ENCODE measurements at places on chromosomes 3 and 15.

- ATAC-seq = no peak
Measured at GRCh38 chr3:105806359-105806758, 62.5 kb downstream of the CBLB start.

GRCh38 chr15:81037952-81038743 lies 37.4 kb downstream of the TLNRD1 start:
- ATAC-seq = no peak

GRCh38 chr3:58383476-58383875 lies 50.2 kb downstream of the PDHB start:
- ATAC-seq = no peak

DNA sequence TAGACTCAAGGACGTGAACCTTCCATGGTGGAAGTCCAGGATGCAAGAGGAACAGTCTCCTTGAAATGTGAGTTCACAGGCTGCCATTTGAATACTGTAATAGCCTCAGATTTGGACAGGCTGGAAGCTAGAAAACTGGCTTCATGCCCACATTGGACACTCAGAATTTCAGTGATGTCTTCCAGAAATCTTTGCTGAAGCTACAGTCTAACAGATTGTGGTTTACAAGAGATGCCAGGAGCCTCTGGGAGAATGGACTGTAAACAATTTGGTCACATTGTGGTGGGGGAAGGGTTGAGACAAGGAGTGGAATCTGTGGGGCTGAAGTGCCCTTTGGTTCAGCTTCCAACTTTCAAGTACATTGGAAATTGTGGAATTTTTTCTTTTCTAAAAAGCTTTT lies 252.0 kb upstream of the PROK2 start:
- ATAC-seq = no peak

- no peak for ATAC-seq
Measured at GRCh38 chr3:66383998-66384745, 116.7 kb downstream of the LRIG1 start.

DNA sequence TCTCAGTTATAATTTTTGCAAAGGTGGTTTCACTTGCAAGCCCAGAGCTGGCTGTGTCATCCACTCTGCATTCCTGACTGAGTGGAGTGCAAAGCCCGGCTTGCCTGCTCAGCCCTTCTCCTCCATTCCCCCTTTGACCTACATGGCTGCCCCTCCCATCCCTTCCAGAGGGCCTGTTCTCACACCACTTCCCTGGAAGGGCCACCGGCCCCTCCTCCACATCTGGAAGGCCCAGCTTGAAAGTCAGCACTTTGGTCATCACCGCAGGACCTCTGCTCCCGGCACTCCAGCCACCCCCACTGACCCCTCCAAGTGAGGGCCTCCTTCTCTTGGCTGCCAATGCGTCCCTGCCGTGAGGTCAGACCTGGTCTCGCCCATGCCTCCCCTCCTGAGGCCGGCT lies 74.1 kb upstream of the RNF7 start:
- ATAC-seq = no peak

DNA sequence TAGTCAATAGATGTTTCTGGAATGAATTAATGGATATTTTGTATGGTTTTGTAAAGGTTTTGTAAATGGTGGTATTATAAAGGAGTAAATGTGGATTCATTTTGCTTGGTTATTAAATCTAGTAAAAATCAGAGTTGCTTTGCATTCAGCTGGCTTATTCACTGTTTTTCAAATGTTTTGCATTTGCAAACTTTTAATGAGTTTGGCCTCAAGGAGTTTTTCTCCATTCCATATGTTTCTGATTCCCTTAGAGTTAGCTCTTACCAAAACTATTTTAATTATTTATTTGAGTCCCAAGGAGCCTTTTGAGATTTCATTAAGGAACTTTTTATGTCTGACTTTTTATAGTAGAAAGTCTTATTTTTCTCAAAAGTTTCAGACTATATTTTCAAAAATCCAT lies 992.2 kb downstream of the DIPK2A start:
- ATAC-seq = no peak

- ATAC-seq = no peak
Measured at GRCh38 chr15:50854601-50855490, 53.6 kb upstream of the AP4E1 start.

DNA sequence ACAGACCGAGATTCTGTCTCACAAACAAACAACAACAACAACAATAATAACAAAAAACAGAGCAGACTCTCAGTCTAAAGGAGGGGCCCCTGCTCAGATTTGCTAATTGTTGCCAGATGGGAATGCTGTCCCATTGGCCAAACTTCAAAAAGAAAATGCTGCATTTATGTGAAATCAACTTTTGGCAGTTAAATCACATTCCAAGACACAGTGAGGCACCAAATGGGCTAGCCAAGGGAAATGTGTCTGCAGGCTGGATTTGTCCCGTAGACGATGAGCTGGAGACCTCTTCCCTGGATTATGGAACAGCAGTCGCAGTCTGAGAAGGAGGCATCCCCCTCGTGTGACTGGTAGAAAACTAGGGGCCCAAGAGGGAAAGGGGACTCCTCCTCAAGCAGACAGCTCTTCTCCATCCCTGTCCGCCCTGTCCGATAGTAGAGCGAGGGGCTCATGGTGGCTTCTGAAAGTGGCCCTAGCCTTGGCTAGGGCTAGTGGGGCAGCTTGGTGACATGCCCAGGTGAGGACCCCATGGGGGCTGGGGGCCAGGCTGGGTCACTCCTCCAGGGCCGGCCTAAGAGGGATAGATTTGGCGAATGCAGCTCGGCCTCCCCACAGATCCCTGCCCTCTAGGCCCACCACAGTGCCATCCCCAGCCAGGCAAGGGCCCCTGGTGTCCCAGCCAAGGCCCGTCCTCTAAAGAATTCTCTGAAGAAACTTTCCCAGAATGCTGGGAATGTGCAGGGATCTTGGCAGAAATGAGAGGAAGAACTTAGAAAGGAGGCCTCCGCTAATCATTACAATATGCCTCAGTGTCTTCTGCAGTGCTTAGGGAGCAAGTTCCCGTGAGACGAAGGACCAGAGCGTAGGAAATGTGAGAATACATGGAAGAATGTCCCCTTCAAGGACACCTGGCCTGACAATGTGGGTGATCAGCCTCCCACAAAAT lies 2.0 kb downstream of the SLC22A14 start:
- ATAC-seq = peak; percentile 28

- ATAC-seq = no peak
Measured at GRCh38 chr15:29550834-29551465, 271.3 kb downstream of the TJP1 start.

- ATAC-seq = no peak
Measured at GRCh38 chr3:184068344-184068743, 15.5 kb downstream of the HTR3C start.

- ATAC-seq = no peak
Measured at GRCh38 chr3:65854606-65855304, 184.0 kb downstream of the MAGI1 start.

DNA sequence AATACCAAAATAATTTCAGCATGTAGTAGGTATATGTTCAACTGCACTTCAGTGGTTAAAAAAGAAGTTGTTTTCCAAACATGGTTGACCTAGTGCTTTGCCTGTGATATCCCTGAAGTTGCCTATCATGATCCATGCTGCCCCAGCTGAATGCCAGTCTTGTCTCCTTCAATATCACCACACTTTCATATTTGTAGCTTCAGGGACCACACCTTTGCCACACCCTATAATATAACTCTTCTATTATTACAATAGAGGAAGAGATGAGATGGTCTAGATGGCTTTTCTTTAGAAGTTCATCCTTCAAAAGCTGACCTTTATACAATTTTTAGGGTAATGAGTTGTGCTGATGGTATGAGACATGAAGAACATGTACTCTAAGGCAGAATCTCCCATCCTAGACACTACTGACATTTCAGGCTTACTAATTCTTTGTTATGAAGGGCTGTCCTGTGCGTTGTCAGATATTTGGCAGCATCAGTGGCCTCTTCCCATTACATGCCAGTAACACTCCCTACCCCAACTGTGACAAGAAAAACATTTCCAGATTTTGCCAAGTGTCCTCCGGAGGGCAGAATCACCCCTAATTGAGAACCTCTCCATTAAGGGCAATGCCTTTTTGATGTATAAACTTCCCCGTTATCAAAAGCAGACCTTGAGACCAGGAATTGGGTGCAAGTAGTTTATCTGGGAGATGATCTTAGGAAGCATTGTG lies 76.2 kb upstream of the PLCL2 start:
- ATAC-seq = no peak

GRCh38 chr3:195070336-195070735 lies 200.6 kb downstream of the XXYLT1 start:
- ATAC-seq = no peak

DNA sequence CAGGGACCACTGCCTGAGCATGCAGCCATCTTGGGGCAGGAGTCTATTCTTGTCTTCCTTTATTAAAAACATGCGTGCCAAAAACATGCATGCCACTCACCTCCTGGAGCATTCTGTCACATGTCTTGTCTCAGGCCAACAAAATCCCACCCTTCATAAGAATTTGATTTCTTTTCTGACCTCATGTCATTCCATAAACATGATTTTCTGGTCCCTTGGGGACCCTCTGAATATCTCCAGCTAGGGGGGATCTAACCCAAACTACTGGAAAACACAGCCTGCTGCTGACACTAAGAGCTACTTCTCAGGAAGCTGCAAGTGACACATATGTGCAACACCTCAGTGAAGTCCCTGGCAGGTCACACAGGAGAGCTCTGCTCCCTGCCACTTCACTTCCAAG lies 26.8 kb upstream of the NOX5 start:
- no peak for ATAC-seq

DNA sequence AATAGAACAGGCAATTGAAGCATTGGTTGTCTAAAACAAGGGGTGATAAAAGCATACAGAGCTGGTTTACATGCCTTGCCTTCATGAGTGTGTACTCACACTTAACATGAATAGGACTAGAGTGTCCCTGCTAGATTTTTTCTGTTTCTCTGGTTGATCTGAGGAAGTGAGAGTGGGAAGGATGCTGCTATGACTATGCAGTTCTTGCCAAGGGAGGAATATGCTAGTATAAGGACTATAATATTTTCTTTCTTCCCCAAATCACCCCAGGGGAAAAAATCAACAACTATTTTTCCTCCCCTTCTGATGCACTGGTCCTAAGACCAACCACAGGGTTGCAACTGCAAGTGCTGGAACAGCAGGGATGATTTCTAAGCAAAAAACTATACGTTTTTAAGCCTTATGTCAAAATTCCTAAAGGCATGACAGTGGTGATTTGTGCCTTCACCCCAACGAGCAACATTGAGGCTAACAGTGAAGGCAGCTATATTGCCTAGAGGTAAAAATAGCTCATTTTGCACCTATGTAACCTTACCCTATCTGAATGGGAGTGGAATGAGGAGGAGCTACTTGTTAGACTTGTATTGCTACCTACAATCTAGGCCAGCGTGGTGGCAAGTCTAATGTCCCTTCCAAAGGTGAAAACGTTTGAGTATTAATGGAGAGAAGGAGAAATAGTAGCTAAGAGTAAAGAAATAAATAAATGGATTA lies 33.5 kb upstream of the USP8 start:
- no peak for ATAC-seq

GRCh38 chr3:3744826-3745225 lies 54.4 kb upstream of the LRRN1 start:
- ATAC-seq = no peak

DNA sequence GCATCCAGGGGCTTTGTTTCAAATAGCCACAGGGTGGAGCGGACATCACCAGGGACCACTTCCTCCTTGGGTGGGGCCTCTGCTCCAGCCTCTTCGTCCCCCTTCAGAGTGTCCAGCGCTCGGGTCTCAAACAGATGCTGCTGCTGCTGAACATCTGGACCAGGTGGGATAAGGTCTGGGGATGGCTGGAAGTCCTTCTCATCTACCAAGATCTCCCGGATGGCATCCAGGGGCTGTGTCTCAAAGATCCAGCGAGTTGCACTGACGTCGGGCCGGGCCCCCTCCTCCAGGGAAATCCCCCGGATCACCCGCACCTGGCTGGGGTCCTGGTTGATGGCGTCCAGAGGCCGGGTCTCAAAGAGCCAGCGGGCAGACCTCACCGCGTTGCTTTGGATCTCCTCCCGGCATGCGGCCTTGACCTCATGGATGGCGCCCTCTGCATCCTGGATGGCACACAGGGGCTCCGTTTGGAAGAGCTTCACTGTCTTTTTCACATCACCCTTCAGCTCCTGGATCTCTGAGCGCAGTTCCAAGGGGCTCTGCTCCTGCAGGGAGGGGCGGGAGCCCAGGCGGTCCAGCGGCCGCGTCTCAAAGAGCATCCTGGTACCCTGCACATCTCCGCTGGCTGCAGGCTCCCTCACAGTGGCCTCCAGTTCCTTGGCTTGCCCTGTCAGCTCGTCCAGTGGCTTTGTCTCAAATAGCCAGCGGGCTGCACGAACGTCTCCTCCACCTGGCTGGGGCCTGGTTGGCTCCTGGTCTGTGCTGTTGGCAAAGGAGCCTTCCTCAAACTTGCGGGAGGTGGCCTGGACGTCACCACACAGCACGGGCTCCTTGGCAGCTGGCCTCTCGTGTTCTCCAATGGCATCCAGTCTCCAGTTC lies 3.9 kb downstream of the XIRP1 start:
- no peak for ATAC-seq

DNA sequence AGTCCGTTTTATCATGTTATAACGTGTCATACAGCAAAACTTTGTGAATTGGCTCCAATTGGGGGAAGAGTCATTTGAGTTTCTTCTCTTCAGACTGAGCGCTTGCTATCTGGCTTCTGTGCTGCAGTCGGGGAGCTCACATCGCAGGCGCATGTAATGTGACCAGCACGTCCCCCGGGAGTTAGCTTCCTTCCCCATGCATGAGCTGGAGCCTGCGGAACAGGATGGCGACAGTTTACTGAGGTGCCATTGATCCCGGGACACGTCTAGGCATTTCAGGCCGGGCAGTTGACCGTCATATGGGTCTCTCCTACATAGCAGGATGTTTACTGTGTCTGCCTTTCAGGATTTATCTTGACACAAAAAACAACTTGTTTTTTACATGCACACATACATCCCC lies 44.8 kb downstream of the CMTM8 start:
- no peak for ATAC-seq

- ATAC-seq = no peak
Measured at GRCh38 chr3:134318166-134318565, 56.1 kb downstream of the AMOTL2 start.

DNA sequence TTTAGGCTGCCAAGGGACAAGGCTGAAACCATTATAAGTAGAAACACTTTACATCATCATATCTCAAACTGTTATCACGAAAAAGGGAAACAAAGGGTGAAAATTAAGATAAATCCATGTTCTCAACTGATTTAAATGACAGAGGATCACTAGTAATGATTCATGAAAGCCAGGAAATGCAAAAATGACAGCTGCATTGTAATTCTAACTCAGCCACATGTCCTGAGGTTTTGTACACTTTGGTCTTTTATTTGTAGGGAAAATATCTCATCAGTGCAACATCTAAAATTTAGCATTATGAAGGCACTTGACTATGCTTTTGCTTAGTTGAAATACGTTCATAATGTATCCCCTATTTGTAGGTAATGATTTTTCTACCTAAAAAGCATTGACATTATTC lies 379.7 kb downstream of the TIGIT start:
- no peak for ATAC-seq

DNA sequence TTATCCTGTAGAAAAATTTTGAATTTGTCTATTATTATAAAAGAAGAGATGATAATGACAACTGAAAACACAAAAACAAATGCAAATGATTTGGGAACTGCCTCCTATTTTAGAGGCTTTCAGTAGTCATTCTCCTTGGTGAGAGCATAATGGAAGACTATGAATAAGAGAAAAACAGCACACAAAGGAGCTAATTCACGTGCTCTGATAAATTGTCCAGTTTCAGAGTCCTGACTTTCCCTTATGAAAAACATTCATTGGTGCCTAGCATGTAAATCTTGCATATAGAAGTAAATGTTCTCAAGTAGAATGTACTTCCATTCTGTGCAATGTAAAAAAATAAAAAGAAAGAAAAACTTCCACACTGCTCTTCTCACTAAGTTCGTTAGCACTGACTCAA lies 206.1 kb downstream of the IL5RA start:
- ATAC-seq = no peak
